Stimulated activated CD8-positive, alpha-beta memory T cell treated with anti-CD3 and anti-CD28 coated beads, Interleukin-15, amount 100 ng/mL, for 4 hours (primary cell): ENCODE measurements at places on chromosomes 5 and 9.
A peak's percentile ranks its signal among the peaks of the same experiment; 100 is the strongest.

DNA sequence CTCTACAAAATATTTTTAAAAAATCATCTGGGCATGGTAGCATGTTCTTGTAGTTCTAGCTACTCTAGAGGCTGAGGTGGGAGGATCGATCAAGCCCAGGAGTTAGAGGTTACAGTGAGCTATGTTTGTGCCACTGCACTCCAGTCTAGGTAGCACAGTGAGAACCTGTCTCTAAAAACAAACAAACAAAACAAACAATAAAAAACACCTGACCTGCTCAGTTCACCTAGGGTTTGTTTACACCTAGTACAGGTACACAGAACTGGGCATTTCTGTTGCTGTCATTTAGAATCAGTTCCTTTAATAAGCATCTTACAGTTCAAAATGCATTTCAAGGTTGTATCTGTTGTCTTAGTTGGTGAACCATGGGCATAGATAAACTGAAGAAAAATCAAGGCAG lies 95.3 kb downstream of the MEGF10 start:
- DNase-seq = no peak

DNA sequence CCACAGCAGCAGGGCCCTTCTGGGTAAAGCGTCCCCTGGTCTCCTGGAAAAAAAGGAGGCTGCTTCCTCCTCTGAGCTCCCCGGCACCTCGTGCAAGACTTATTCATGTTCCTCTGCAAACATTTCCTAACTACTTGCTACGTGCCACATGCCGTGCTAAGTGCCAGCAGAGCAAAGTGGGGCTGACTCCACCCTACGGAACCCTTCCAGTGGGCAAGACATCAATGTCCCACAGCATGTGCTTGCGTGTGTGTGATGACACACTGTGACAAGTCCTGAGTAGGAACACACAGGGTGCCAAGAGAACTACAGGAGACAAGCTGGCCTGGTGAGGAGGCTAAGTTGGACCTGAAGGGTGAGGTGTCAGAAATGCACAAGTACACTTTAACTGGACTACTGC lies 57.4 kb downstream of the SEMA4D start:
- DNase-seq = no peak

DNA sequence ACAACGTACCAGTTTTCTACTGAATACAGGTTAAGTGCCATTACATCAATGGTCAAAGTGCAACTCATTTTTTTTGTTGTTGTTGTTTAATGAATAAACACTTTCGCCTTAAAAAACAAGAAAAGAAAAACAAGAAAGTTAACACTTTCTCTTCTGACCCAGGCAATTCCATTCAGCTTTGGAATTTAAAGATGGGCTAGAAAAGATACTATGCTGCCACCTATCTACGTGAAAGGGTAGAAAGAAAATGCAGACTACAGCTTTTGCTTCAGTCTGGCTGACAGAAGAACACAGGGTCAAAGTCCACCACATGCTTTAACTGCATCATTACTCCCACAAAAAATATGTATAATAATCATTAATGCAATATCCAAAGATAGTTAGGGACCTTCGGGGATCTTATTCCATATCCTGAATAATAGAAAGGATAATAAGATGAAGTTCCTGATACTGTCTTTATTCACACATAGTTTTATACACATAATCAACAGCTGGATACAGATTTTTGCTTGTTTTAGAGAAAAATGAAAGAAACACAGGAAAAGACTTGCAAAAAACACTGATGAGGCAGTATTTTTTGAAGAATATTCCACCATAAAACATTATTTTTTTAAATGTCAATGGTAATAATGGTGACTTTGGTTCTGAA lies 40.4 kb downstream of the ZDHHC21 start:
- DNase-seq = no peak

GRCh38 chr5:91266184-91266705 lies 116.9 kb downstream of the ARRDC3 start:
- DNase-seq = no peak

DNA sequence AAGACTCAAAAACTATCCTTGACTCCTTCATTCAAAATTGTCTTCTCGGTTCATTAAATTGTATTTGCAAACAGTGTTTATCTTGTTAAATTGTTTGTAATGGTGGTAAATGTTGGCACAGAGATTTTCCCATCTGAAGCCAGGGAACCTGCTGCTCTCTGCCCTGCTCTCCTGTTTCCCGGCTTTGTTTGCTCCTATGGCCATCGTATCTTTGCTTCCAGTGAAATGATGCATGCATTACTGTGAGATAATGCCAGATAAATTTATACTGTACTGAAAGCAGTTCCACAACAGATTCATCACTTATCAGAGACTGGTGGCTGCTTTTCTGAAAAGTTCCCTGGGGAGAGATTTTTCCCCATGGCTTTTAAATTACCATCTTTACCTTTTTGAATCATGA lies 81.4 kb downstream of the CD180 start:
- DNase-seq = no peak

DNA sequence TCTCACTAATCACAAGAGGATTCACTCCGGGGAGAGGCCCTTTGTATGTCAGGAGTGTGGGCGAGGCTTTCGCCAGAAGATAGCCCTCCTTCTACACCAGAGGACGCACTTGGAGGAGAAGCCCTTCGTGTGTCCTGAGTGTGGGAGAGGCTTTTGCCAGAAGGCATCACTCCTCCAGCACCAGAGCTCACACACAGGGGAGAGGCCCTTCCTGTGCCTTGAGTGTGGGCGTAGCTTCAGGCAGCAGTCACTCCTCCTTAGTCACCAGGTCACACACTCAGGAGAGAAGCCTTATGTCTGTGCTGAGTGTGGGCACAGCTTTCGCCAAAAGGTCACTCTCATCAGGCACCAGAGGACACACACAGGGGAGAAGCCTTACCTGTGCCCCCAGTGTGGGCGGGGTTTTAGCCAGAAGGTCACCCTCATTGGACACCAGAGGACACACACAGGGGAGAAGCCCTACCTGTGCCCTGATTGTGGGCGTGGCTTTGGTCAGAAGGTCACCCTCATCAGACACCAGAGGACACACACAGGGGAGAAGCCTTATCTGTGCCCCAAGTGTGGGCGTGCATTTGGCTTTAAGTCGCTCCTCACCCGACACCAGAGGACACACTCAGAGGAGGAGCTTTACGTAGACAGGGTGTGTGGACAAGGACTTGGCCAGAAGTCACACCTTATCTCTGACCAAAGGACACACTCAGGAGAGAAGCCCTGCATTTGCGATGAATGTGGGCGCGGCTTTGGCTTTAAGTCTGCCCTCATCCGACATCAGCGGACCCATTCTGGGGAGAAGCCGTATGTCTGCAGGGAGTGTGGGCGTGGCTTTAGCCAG lies 27.8 kb downstream of the NUTM2F start:
- DNase-seq = no peak

GRCh38 chr9:96006961-96007360 lies 131.5 kb downstream of the ERCC6L2 start:
- no peak for DNase-seq

DNA sequence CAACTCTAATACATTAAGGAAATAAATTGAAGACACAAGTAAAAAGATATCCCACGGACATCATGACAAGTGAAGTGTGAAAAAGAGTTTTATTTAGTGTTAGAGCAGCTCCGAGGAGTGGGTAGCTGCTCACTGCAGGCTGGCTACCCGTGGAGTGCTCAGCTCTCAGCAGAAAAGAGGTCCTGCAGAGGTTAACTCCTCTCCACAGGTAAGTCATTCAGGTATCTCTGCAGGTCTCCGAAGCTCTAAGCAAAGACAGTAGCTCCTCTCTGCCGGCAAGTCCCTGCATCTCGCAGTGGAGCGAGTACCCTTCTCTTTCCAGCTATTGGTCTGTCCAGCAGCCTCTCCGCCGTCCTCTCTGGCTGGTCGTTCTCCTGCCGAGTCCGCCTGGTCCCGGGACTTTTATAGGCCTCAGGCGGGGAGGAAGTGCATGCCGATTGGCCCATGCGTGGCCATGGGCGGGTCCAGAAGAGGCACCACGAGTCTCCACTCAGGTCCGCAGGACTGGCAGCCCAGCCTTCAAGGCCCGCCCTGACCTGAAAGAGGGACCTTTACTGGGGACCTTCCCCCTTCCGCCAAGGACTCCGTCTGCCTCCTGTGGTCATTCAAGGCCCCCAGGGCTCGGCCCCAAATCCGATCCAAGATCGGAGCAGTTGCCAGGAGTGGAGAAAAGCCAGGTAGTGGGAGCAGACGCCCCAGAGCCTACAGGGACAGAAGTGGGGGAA lies 29.9 kb downstream of the BTNL9 start:
- DNase-seq = no peak

DNA sequence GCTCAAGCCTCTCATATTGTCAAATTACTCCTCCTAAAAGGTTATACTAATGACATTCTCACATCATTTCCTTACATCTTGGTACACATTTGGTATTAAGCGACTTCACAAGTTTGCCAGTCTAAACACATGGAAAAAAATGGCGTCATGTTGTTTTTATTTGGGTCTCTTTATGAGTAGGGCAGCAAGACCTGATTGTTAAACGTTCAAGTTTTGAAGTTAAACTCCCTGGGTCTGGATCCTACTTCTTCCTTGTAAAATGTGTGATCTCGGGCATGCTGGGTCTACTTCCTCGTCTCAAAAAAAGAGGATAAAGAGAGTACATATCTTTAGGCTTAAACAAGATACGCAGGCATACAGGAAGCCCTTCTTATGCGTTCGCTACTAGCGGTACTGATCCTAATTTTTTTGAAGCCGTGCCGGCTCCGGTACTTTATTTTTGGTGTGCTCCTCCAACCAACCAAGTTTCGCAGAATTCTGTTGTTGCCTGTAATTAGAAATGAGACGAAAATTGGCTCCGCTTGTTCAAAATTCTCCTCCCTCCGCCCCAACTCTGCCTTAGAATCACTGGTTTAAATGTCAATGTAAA lies 596 bp upstream of the CDC37L1 start:
- no peak for DNase-seq

GRCh38 chr5:79792463-79792862 lies 102.8 kb downstream of the CMYA5 start:
- no peak for DNase-seq

GRCh38 chr5:15763754-15764153 lies 263.8 kb downstream of the FBXL7 start:
- DNase-seq = no peak

GRCh38 chr9:8088477-8088876 lies 288.9 kb upstream of the DMAC1 start:
- no peak for DNase-seq

DNA sequence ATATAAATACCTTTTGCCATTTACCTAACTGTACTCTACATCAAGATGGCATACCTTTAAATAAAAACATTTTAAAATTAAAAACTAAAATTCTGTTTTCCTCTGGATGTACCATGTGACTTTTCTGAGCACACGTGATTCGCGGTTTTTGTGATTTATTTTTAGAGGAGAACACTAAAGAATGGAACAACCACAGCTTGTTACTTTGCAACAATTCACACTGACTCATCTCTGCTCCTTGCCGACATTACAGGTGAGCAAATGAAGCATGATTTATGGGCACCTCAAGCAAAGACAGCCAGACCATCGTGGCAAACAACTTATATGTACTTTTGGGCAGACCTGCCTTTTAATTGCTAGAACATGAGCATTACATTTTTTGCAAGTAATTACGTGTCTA lies 61.3 kb downstream of the GDA start:
- DNase-seq = no peak

DNA sequence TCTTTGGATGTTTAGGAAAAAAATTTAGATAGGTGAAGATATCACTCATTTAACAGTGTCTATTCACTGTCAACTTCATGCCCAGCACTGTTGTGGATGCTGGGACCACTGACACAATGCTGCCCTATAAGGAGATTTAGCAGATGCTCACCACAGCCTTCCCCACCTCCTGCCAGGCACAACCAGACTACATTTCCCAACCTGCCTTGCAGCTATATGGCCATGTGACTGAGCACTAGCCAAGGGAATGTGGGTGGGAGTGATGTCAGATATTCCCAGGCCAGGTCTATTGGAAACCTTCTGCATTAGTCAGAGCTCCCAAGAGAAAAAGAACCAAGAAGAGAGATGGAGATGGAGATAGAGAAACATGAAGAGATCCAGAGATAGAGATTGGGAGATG lies 302.6 kb upstream of the TAS2R1 start:
- DNase-seq = no peak

DNA sequence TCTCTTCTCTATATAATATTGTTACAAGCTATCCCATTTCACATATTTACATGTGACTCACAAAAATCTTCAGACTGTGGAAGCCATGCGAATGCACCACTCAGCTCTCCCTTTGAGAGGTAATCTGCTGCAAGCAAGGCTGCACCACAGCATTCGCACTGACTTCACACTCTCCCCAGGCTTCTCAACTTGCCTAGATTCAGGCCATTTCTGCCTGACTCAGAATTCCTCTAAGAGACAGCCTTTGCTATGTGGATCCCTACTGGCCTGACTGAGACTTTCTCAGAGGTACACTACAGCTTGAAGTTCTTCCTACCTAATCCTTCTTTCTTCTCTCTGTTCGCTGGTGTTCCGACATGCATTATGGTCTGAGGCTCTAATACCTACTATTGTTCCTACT lies 21.1 kb upstream of the DMRTA1 start:
- no peak for DNase-seq

- no peak for DNase-seq
Measured at GRCh38 chr9:121026260-121026691, 23.8 kb downstream of the C5 start.

- DNase-seq = no peak
Measured at GRCh38 chr9:93081931-93082330, 14.1 kb upstream of the CARD19 start.

- DNase-seq = no peak
Measured at GRCh38 chr5:156241266-156241665, 85.7 kb upstream of the SGCD start.

DNA sequence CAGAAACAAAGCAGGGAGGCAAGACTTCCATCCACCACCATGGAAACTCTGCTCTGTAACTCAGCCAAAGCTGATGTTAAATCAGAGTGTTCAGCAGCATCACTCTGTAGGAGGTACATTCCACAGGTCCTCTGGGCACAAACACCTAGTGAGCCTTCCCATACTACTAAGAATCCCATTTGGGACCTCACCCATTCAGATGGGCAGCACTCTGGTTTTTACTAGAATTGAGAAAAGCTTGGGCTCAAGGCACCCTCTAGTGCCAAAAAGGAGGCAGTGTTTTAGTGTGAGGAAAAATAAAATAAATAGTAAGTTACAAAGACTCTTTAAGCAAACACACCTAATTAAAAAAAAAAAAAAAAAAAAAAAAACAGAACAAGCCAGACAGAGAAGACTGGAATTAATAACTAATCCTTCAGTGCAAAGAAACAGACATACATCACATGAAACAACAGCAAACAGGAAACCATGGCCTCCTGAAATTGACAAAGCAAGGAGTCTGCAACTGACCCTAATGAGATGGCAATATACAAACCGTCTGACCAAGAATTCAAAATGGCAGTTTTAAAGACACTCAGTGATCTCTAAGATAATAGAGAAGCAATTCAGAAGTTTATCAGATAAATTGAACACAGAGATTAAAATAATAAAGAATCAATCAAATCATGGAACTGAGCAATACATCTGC lies 159.5 kb downstream of the GNA14 start:
- no peak for DNase-seq

GRCh38 chr9:136438548-136439480 lies 831 bp downstream of the INPP5E start:
- DNase-seq = peak; percentile 33
